Smooth muscle cell of the brain vasculature (primary cell): ENCODE measurements at places on chromosomes 6 and 20.

GRCh38 chr20:6075428-6076219 is 21.8 kb upstream of the LRRN4 start:
- no peak for DNase-seq

DNA sequence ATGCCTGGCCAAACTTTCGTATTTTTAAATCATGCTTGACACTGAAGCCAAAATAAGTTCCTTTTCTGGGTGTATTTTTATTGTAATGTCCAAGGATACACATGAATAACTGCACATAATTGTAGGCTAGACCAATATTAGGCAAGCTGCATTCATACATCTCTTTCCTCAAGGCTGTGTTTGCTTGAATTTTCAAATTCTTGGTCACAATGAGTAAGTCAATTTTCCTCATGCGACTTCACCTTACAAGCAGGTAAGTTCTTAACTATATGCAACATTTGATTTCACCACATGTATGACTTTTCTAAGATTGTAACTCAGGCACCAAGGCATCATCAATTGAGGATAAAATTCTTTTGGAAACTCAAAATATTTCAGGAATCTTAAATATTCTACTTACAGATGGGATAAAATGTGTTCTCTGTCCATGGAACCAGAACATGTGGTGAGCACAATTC is 112.4 kb upstream of the ZNF217 start:
- DNase-seq: no peak

DNA sequence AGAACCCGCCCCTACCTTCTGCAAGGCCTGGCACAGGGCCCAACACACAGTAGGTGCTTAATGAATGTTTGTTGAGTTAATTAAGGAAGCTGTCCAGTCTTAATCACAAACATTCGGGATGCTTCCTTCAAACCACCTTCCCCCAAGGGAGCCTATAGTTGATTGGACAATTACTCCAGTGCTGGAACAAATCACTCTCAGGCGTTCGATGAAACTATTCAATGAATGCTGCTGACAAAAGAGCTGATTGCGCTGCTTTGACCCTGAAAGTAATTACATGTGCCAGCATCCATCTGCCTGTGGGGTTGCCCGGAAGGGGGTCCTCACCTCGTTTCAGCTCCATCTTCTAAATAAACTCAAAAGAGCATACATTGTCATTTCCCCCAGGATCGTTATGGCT is 112.0 kb upstream of the SRSF6 start:
- no peak for DNase-seq

- DNase-seq: no peak
Observed at GRCh38 chr6:15460110-15460727, 202.6 kb downstream of the DTNBP1 start.

GRCh38 chr6:159084493-159085091 is 39.8 kb upstream of the TAGAP start:
- no peak for DNase-seq
